ENCODE measurements at places on chromosomes 11 and 22.

- DNase-seq, result no peak
Observed at GRCh38 chr11:34899633-34900016, 16.6 kb downstream of the APIP start.

GRCh38 chr22:37340331-37341262 lies 58.3 kb downstream of the CYTH4 start:
- no peak for DNase-seq

DNA sequence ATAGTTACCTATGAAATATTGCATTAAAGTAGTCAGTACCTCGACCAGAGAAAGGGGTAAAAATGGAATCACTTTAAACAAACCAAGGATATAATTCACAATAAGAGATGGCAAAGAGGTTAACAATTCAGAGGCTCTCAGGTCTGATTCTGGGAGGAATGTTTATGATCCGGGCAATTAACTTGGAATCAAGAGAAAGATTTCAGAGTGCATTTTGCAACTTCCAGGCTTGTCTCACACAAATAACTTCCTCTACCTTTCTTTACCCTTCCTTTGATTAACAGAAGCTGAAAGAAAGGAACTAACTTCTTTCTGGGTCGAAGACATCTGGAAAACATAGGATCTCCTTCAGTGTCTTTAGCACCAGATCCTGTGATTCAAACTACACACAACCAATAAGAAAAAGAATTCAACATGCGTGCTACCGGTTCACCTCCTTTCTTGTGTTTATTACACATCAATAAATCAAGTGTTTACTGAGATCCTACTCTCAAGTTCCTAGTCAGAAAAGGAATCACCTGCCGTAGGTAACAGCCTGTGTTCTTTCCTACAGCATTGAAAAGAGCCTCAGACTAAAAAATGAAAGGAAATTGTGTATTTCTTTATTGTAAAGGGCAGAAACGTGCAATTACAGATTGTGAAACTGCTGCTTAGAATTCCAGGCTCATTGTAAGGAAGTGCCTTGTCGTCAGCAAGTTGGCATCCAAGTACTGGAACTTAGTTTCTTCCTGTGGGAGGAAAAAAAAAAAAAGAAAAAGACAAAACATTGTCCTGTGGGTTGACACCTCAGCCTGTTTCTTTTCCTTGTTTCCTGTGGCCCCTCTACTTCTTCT lies 29.5 kb downstream of the CARD18 start:
- no peak for DNase-seq

DNA sequence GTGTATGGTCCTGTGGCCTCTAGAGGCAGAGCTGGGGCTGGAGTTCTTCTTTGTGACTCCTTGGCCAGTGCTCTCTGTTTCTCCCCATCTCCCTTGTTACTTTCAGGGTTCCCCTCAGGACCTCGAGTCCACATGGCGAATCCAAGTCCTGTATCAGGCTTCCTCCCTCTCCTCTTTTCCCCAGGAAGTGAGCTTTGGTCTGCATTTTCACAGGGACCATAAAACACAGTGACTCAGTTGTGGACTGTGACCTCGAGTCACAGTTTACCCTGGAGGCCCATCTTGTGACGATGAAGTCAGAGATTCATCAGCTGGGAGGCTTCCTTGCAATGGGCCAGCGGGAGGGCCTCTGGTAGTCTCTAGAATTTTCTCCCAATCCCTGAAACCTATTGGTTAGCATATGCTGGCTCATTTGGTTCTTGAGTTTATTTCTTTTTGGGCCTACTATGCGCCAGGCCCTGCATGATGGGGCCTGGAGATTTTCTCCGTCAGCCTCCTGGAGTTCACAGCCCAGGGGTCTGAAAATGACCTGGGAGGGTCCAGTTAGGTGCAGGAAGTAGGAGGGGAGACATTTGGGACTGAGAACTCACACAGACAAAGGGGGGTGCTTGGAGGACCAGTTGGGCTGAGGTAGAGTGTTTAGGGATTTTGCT lies 100.8 kb downstream of the KIAA1671 start:
- DNase-seq, result no peak

DNA sequence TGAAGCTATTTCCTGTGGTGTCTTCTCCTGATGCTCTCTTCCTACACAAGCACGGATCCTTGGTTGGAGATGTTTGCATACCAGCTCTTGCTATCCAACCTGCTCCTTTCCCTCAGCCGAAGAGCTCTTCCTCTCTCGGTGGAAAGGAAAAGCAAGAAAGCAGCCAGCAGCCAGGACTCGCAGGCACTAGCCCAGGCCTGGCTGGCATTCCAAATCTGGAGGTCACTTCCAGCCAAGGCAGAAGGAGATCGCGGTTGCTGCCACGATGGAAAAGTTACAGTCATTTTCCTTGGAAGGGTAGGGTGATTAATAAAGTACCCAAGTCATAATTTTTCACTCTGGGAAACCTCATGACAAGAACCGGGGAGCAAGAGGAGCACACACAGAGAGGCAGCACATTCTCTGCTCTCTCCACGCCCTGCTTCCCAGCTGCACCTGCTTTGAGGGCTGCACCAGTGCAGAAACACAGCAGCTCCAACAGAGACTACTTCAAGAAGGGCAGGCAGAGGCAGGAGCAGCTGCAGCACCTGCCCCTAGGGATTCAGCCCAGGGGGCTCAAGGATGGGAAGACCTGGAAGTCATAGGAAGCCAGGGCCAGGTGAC lies 399.3 kb downstream of the CADM1 start:
- no peak for DNase-seq

DNA sequence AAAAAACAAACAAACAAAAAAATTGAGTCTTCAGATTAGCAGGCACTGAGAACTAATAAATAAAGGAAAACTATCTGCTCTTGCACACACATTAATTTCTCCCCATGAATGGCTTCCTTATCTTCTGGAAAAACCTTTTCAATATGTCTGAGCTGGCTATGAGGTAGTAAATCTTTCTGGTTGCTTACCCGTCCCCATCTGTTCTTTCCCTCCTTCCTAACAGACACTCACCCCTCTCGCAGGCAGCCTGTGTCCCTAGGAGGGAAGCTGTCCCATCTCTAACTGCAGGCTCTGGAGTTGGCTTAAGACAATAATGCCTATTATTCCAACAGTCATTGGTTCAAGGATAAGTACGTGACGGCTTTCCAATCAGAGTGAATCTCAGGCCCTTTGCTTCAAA lies 8.2 kb upstream of the SCUBE2 start:
- no peak for DNase-seq

Measured in activated T-helper 1 cell treated with Interleukin-2 at 50 U/mL for 16 hours (primary cell).